ENCODE measurements at places on chromosomes 16 and 17.

- DNase-seq = no peak
These were observed 23.1 kb downstream of the DEF8 start for GRCh38 chr16:89971495-89972243.

DNA sequence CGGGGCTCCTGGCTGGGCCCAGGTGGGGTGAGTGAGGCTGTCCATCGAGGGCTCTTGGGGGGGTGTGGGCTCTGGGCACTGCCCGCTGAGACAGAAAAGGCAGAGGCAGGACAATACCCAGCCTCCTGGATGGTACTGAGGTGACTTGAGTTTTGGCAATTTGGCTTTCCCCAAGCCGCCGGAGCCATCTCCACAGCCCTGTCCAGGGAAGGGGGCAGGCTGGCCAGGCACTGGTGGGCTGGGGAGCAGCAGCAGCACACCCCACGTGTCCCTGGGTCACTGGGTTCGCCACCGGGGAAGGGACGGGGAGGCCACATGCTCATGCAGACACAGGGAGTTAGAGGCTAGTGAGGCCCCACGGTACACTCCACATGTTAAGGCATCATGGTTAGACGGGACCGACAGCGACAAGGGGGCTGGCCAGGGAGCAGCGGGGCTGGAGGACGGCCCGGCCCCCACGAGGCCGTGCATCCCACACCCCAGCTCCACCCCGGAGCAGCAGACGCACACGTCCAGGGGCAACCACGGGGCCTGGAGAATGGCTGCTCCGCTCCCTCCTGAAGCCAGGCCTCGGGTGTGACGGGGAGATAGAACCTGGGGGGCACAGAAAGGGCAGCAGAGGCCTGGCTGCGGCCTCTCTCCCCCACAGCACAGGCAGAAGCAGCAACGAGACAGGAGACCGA, 3.0 kb downstream of the ARHGDIA start:
- DNase-seq = no peak

DNA sequence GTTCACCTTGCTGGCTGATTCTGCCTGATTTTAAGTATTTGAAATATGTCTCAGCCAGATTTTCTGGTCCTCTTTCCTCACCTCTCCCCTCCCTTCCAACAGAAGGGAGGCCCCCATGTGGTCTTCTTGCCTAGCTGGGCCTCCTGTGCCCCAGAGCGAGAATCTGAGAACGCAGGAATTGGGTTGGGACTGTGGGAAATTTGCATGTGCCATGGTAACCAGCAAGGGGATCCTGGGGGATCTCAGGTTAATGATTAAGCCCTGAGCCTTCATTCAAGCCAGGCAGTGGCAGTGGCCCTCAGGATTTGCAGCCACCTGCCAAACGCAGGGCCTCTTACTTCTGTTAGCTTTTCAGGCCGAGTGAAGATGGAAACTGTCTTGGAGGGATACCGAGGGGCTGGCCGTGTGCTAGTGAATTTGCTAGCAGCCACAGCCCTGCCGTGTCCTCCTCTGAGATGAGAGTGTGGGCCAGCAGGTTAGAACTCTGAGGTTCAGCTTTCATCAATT, 40.2 kb downstream of the KSR1 start:
- DNase-seq = no peak

- DNase-seq = no peak
These were observed 139.5 kb downstream of the SNX11 start for GRCh38 chr17:48247038-48247437.

- DNase-seq = no peak
These were observed 45.4 kb downstream of the CLEC19A start for GRCh38 chr16:19330841-19331397.

DNA sequence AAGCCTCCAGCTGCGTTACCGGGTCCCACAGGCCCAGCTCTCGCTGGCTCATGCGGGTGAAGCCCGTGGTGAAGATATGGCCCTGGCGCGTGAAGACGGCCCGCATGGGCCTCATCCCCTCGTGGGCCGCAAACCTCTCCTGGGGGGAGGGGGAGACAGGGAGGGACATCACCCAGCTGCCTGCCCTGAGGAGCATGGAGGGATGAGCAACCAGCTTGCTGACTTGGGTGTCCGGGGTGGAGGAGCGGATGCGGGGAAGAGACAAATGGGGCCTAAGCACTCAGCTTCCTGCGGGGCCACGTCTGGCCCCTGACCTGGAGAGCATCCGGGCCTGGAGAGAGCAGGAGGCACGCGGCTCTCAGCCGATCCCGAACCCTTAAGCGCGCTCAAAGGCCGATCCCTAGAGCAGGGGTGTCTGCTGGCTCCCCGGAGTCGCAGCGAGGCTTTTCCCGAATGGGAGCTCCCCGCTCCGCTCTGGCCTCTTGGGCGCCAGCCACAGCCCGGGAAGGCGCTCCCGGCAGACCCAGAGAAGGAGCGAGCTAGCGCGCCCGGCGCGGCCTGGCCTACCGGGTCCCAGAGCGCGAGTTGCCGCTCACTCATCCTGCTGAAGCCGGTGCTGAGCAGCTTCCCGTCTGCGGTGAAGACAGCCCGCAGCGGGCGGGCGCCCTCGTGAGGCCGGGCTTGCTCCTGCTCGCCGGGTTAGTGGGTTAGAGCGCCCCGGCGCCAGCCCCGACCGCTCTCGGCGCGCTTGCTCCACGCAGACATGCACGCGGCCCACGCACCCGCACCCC, 5.0 kb downstream of the CORO6 start:
- DNase-seq = peak; percentile 86

- no peak for DNase-seq
These were observed 118.0 kb upstream of the CRHR1 start for GRCh38 chr17:45666046-45666600.

DNA sequence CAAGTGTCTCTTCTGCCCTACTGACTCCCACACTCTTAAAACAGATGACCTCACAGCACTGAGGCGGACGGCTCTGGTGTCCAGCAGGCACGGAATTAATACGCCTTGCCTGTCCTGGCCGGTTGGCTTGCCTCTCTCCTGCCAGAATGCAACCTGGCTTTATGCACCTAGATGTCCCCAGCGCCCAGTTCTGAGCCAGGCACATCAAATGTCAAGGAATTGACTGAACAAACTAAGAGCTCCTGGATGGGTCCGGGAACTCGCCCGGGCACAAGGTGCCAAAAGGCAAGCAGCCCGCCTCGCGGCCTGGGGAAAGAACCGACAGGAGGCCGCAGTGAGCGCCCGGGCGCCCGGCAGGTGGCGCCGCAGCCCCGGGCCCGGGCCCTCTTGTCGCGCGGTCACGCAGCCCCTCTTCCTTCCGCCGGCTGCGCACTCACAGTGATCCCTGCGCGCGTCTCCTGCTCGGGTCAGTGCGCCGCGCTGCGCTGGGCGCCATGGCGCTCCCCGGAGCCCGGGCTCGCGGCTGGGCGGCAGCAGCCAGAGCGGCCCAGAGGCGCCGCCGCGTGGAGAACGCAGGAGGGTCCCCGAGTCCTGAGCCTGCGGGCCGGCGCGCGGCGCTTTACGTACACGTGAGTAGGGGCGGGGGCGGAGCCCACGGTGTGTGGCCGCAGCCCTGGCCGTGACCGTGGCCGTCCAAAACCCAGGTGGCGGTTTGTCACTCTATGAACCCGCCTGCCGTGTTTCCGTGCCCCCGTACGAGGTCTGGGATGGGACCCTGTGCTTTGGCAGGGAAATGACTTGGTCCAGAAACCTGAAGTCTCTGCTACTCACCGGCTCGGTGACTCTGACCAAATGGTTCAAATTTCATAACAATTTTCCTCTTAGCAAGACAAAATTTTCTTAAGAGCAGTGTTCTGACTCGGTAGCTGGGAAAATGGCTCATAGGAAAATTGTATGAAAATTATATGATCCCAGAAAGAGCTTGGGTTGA, at the start of gene RSAD1:
TSS of gene RSAD1 (plus strand) at position 470 of the 991 bp plus-strand sequence. CDS start at position 495, 25 bp downstream.
- peak; percentile 80 for DNase-seq

GRCh38 chr16:58377932-58378331, 14.3 kb upstream of the GINS3 start:
- DNase-seq = no peak

GRCh38 chr17:62109378-62109902, 44.4 kb upstream of the MED13 start:
- DNase-seq = peak; percentile 71

DNA sequence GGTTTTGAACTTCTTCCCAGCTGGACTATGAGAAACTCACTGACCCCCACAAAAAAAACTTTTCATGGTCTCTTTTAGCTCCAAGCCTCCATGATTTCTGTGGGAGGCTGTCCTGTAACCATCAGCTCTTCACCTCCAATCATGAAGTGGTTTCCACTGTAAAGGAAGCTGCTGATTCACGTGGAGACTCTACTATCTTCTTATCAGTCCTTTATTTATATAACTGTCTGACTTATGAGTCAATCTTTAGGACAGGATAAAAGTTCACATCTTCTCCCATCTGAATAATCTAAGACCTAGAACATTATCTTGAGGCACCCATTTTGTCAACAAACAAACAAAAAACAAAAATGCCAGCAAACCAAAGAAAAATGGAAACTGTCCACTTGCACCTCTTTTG, 409.9 kb downstream of the SLC39A11 start:
- DNase-seq = no peak

GRCh38 chr17:68511671-68512246, 471 bp upstream of the PRKAR1A start:
- DNase-seq = peak; percentile 59

DNA sequence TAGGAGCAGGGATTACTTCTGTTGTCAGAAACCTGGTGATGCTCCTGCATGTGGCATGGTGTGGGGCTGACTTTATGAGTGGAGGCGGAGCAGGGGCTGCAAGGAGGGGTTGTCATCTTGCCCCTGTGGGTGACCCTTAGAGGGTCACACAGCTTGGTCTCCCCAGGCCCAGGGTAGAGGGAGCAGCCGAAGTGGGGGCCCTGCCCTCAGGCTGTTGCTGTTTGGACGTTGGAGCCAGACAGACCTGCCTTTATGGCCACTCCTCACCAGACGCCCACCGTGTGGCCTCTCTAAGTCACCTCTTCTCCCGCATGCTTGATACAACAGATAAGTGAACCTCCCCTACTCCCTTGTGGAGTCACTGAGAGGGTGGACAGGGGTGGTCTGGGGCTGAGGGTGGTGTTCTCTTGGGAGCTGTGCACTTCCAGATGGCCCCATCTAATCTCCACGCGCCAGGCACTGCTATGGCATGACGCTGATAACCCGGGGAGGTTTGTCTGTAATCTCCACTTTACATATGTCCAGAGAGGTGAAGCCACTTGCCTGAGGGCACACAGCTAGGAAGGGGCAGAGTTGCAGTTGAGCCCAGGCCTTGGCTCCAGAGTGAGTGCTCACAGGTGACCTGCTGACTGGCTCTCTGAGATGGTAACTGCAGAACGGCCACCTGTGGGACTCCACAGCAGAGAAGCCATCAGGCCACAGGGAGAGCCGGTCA, 10.0 kb downstream of the MAP2K3 start:
- DNase-seq = no peak

- DNase-seq = no peak
These were observed 1.1 kb downstream of the IRX6 start for GRCh38 chr16:55325080-55325447.

GRCh38 chr17:50080827-50081226, 14.3 kb upstream of the PDK2 start:
- DNase-seq = no peak

GRCh38 chr17:70642059-70642458, 472.7 kb downstream of the KCNJ2 start:
- DNase-seq = no peak

- DNase-seq = no peak
These were observed 221.6 kb upstream of the DYNLRB2 start for GRCh38 chr16:80319181-80319580.

DNA sequence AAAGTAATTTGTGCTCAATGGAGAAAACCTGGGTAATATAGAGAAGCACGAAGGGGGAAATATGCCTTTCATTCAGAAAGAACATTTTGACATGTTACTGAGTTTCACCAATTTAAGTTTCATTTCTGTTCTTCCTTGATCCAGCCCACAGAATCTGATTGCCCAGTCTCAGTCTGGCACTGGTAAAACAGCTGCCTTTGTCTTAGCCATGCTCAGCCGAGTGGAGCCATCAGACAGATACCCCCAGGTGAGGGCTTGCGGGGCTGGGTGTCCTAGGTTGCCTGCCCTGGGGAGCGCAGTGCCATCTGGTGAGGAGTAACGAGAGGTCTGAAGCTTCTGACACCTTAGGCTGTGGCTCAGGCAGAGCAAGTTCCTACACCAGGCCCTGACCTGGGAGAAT, 17.7 kb downstream of the DDX19A start:
- no peak for DNase-seq

DNA sequence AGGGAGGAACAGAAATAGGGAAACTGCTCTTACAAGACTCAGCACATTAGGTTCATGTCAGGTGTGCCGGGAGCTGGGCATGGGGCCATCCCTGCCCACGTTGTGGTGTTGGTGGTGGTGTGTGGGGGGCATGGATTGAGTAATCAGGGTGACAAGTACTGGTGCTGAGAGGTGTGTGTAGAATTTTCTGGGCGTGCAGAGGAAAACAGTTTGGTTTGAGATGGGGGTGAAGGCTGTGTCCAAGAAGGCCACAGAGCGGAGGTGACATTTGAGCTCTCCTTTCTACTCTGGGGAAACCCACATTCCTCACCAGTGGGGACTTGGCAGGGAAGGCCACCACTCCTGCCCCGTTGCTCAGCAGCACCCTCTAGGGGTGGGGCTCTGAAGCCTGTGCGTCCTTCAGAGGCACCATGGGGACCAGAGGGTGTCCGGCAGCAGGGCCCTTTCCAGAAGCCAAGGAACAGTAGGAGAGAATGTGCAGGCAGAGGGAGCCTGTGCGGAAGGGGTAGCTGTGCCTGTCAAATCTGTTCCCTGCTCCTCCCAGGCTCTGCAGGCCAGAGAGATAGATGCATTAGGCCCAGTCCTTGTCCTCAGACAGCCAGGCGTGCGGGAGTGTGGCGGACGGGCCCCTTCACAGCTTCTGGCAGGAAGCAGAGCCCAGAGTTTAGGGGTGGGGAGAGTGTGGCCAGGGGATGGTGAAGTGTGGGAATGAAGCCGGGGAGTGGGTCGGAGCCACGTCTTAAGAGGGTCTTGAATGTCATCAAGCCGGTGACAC, 48.7 kb upstream of the GSE1 start:
- DNase-seq = no peak

DNA sequence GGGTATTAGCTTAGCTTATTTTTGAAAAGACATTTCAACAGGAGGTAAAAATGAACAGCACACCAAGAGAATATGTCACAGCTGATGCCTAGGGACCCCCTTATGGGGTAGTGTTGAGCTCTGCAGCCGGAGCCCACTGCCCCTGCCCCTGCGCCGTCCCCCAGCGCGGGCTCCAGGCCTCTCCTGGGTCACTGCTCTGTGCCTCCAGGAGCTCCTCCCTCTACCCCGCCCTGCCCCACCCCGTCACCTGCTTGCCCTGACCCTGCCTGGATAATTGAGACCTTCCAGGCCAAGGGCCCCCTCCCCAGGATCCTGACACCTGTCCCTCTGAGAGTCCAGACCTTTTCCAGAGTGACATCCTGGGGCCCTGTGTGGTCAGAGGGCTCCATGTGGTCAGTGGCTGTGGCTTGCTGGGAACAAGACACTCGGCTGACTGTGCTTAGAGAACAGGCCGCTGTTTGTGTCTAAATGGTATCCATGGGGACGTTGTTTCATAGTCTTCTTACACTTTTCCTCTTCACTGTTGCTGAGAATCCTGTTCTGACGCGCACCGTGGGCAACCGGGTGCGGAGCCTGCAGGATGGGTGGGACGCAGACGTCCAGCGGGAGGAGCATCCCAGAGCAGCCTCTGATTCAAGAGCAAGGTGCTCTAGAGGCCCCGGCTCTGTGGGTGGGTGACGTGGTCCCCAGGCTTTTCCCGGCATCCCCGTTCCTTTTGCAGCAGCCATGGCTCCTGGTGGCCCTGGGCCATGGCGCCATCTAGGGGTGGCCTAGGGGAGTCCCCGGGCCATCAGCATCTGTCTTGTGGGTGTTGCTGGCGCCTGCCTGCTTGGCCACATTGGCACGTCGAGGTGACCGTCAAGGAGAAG, 20.0 kb upstream of the WFIKKN1 start:
- no peak for DNase-seq

Data from NCI-H2107 (cell line).